ENCODE measurements at places on chromosomes 7 and 10. TPM values are rescaled to one million over a fixed set of nuclear protein-coding genes. Genes with fewer than 3 reads are reported as not detected.

DNA sequence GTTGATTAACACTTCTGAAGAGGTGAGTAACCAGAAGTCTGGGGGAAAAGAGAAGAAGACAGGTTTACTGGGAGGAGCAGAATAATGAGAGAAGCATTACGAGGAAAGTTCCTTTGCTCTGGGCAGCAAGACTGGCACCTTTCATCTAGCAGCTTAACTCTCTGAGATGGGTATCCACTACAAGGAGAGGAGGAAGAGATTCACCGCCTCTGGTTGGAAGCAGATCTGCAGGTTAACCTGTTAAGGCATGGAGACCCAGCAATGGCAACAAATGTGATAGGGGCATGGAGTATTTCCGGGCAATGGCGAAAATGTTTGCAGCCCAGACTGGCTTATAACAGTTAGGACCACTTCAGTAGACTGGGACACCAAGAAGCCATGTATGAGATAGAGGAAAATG is 162.2 kb downstream of the TFEC start:
- DNase-seq, result no peak

The STEAP1B gene
- 53.2 TPM for total RNA-seq

GRCh38 chr10:59078978-59079377 is 97.5 kb upstream of the PHYHIPL start:
- DNase-seq, result no peak

DNA sequence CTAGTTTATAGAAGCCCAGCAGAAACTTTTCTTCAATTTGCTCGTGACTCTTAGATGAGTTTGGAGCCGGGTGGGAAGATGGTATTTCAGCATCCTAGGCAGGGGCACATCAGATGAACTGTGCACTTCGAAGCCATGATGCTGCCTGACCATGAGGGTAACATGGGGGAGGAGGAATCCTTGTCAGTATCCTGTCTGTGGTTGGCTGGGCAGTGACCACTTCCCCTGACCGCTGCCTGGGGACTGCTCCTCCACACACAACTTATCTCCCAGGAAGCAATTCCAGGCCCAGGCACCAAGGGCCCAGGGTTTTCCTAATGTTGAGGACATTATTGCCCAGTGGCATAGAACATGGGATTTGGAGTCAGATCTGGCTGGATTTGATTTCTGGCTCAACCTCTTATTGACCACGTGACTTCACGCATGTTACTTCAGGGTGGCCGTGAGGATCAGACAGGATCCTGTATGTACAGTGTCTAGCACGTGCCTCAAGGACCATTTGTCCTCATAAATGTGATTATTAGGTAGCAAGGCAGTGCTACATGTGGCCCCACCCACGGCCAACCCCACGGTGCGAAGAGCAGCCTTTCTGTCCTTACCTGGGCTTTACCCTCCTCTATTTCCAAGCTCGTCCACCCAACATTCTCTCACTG is 65.2 kb downstream of the PTPRE start:
- no peak for DNase-seq

The GSDME gene
- 28.3 TPM for total RNA-seq

The UPF2 gene
- total RNA-seq, result 15.7 TPM

- DNase-seq, result peak; percentile 27
Observed at GRCh38 chr7:116249969-116250553, 39.7 kb downstream of the TES start.

DNA sequence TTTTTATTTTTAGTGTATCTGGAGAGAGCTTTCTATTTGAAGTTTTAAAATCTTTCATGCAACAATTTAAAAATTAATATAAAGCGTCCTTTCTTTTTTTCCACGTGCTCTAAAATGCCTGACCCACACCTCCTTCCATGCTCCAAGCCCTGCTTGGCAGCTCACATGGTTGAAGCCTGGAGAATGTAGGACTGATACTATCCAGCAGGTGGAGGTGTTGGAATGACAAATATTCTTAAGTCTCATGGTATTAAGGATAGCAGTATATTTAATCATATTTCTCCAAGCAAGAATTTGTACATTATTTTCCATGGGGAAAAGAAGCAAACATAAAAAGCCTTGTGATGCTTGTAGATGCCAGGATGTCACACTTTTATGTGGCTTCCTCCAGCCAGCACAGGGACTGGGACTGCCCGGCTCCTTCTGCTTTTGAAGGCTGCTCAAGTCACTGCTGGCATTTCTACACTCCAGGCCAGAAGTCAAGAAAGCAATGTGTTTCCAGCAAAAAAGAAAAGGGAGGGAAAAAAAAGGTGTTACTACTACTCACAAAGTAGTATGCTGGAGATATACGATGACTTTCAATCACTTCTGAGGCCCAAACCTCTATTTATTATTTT is 49.7 kb downstream of the BZW2 start:
- DNase-seq, result peak; percentile 24

DNA sequence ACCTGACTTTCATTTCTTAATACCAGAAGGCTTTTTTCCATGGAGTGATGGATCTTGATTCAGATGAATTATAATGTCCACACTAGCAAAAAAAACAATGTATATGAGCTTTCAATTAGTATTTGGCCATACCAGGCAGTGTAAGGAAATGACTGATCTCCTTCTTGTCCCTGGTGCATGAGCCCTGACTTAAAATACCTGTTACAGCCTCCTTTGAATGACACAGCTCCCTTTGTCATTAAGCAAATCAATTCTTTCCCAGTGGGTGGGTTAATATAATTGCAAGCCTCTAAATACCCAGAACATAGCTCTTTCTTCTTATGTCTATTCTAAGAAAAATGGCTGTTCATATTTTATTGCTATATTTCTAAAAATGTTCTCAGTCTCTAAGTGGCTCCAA is 164.7 kb downstream of the C1GALT1 start:
- DNase-seq, result no peak

DNA sequence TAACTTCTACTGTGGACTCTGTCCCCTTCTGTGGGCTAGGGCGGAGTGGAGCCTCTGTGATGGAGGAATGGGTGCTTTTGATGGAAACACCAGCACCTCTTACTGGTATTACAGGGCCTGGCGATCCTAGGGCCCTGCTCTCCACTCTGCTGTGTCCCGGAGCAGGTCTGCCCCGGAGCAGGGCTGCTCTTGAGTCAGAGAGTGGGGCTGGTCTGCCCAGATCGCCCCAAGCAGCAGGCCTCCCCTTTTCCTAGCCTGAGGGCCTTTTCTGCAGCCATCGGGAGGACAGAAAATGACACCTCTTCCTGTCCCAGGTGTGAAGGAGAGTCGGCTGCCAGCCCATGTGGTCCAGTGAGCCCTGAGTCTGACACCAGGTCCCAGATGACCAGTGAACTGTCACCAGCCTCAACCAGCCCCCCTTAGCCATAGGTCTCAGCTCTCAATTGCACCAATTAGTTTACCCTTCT is 1.4 kb downstream of the ZNF282 start:
- DNase-seq, result no peak

- no peak for DNase-seq
Observed at GRCh38 chr7:151371266-151371665, 29.7 kb downstream of the NUB1 start.

GRCh38 chr7:7919449-7919945 is 49.1 kb upstream of the GLCCI1 start:
- no peak for DNase-seq

The INA gene
- total RNA-seq, result 0.13 TPM

DNA sequence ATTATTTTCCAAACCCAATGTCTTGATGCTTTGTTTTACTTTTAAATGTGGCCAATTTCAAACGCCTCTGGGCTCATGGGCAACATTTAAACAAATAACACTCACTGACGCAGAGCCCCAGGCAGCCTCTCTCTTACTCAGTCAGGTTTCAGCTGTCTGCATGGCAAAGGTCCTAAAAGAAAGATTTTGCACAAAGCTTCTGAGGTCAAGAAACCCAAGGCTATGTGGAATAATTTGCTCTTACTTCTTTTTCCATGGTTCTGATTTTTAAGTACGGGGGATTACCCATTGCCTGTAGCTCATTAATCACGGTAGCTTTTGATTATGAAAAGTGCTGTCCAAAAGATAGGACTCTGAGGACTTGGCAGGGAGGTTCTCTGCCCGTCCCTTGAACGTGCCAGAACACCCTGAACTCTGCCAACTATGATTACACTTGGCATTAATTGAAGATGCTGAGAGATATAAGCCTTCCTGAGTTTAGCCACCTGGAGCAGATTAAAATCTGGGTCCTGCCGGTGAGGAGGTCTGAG is 14.1 kb upstream of the MSRB2 start:
- DNase-seq, result no peak

GRCh38 chr10:124974131-124974530 is 32.2 kb downstream of the ZRANB1 start:
- no peak for DNase-seq

The GNAT3 gene
- not detected for total RNA-seq

DNA sequence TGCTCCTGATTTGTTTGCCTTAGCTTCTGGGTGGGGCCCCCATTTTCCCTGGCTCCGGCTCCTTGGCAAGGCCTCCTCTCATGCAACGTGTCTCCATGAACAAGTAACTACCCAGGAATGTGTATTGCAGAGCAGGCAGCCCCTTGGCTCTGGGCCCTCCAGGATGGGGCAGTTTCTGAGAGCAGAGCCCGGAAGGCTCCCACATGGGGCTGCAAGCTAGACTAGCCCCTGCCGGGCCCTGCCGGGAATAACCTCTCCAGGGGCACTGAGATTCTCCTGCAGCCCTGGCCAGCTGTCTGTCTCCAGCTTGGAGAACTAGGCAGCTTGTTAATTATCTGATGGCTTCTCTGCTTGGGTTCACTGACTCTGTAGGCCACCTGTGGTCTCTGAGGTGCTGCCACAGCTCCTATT is 184.0 kb upstream of the INHBA start:
- no peak for DNase-seq

The CFAP43 gene
- 0.07 TPM for total RNA-seq

The BAIAP2L1 gene
- 0.04 TPM for total RNA-seq

DNA sequence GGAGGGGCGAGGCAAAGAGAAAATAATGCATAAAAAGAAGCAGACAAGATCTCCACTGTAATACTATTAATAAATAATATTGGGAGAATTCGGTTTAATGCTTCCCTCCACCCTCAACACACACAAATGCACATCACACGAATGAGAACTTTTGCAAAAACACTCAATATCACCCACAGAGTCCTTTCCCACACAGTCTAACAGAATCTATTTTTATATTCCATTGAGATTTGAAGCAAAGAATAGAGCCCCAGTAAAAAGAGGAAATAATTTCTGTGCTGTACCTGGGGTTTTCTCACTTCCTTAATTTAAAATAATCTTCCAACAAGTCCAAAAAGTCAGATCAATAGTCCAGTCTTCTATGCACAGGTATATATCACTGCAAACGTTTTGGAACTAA is 17.0 kb downstream of the PIK3AP1 start:
- no peak for DNase-seq

The CALML5 gene
- total RNA-seq, result not detected

GRCh38 chr10:107653832-107654287 is 489.4 kb upstream of the SORCS1 start:
- no peak for DNase-seq

- DNase-seq, result no peak
Observed at GRCh38 chr7:30925913-30926312, 14.3 kb downstream of the AQP1 start.

The TECPR1 gene
- 82.6 TPM for total RNA-seq

The PTPN20 gene
- total RNA-seq, result 0.26 TPM

DNA sequence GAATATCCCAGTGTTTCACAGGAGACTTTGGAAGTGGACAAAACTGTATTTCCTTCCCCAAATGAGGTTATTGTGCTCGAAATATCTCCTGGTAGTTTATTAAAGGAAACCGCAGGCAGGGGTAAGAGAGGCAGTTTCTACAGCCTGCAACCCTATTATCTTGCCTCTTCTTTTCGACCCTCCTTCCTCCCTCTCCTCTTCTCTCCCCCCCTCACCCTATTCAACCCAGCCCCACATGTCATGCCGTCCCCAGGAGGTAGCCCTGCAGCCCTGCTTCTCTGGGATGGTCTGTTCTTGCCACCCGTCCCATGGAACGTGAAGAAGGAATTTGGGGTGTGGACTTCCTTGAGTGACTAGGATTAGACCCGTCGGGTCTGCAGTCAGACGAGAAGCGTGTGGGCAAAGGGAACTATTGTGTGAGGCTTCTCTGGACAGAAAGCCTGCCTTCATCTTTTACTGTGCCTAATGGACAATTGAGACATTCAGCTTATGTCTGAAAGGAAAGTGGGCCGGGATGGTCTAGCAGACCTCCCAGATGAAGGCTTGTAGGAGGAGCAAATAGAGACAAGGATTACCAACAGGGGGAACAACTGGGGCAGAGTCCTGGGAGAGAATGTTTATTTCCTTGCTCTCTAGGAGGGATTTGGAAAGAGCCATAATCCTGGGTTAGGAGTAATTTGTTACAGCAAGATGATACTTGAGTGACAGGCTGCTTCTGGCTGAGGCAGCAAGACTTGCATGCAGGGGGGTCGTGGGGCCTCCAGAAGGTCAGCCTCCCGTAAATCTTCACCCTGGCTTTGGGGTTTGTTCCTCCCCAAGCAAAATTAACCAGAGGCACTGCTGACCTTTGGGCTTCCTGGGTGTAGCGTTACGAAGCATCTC is 77.8 kb downstream of the TCF7L2 start:
- DNase-seq, result no peak

DNA sequence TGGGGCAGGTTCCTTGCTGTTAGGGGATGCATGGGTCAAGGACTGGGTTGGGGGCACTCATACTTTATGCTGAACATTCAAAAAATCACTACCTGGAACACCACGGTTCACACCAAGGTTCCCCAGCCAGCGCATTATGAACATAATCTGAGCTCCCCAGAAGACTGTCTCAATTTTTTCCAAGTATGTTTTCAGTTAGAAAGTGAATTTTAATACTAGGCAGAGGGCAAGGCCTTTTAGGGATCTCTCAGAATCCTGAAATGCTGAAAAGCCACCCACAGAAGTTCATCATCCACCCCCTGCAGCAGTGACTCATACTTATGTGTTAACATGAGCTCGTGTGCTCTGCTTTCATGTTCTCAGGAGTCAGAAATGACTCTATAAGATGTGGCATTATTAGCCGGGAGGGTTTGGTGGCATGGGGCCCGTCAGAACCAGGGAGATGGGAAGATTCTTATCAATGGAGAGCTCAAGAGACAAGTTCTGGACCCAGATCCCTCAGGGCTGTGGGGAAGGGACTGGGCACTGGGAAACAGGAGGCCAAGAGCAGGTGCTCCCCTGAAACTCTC is 185.2 kb upstream of the ITGB1 start:
- no peak for DNase-seq

The SDK1 gene
- 0.18 TPM for total RNA-seq

The MYL7 gene
- total RNA-seq, result not detected

DNA sequence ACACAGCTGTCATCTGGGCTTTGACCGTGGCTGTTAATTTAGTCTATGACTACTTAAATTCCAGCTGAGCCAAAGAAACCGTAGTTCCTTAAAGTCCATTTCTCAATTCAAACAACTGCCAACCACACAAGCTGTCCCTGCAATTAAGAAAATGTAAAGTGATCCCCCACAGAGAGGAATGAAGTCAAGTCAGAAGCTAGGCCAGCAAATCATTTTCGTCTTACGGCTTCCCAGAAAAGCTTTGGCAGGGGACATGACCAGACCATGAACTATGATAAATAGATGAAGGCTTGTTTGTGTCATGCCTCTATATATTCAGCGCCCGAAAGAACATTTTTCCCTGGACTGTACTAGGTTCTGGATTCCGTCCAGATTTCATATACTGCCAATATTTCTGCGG is 54.6 kb downstream of the HACD1 start:
- no peak for DNase-seq

GRCh38 chr7:138247081-138247480 is 170.8 kb downstream of the AKR1D1 start:
- DNase-seq, result no peak

- DNase-seq, result no peak
Observed at GRCh38 chr10:68154211-68154497, 44.9 kb downstream of the MYPN start.

GRCh38 chr10:29212597-29212996 is 76.3 kb upstream of the LYZL1 start:
- no peak for DNase-seq
